ENCODE measurements at places on chromosomes 7 and 10. TPM values are rescaled to one million over a fixed set of nuclear protein-coding genes. Genes with fewer than 3 reads are reported as not detected.

DNA sequence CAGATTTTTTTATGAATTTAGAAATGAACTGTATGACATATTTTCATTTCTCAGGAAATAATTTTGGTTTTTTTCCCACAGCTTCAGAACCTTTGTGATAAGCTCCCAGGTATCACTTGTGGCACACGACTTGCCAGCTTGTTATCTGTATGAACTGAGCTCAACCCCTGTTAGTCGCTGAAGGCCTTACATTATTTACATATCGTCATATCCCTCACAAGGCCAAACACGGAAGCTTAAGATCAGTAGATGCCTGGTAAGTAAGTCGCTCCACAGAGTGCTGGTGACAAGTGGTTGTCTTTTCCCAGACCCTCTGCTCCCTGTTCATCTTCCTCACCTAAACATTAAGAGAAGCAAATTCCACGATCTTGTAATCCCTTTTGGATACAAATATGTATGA is 55.2 kb downstream of the RAPGEF5 start:
- no peak for DNase-seq

DNA sequence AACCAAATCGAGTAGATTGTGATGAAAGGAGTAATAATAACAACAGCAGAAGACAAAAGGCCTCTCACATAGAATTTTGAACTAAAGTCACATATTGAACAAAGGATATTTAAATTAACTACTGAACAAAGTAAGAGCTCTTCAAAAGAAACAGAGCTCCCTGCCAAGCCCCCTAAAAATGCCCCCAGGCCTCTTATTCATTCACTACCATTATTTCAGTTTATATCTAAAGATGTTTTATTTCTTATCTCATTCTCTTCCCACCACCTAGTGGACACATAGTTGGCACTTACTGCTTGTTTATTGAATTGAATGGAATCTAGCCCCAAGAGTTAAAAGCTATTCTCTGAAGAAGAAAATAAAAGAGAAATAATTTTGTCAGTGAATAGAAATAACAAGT is 37.4 kb downstream of the VCL start:
- no peak for DNase-seq

DNA sequence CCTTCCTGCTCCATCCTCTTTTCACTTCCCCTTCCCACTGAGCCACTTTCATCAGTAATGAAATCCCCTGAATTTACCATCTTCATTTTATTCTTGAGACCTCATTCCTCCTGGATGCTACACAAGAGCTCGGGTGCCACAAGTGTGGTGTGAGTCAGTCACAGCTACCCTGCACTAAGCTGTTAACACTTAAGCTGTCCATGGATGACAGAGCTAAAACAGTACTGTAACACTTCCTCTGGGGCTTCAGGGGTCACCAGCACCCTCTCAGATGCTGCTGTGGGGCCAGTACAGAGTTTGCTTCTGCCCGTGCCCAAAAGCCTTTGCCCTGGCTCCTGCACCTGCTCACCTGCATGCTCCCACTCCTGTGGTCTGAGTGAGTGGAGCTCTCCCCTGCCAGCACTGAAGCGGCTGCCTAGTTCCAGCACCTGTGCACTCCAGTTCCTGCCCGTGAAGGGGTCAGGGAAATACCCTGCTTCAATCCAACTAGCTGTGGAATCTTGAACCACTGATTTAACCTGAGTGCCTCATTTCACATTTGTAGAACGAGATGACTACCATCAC is 71.9 kb downstream of the POT1 start:
- DNase-seq = no peak

Gene CDK1
- 40.3 TPM for total RNA-seq

Gene MCM7
- total RNA-seq = 47.5 TPM

DNA sequence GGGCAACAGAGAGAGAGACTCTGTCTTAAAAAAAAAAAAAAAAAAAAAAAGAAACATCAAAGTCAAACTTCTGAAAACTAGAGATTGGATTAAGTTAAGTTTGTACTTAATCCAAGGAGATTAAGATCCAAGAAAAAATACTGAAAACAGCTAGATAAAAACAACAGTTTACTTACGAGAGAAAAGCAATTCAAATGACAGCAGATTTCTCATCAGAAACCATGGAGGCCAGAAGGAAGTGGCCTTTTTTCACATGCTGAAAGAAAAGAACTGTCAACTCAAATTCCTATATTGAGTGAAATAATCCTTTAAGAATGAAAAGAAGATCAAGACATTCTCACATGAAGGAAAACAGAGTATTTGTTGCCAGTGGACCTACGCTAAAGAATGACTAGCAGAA is 5.4 kb upstream of the CCDC71L start:
- DNase-seq = no peak

GRCh38 chr7:1899196-1899595 is 229.1 kb downstream of the ELFN1 start:
- DNase-seq = no peak

DNA sequence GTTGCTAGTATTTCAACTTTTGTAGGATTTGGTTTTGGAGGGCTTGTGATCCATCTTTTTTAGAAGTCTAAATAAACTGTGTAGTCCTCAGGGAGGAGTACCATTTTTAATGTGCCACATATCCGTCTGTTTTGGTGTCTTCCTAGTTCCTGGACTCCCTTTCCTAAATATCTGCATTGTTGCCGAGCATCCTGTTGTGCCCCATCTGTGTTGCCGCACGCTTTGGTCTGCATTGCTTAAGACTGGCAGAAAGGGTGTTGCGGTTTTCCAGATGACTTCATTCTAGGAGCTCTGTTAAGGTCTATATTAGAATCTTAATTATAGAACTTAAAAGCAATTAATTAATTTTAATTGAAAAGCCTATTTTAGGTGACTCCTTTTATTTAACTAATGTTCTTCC is 49.4 kb downstream of the RBM33 start:
- no peak for DNase-seq

GRCh38 chr7:140033036-140033435 is 29.7 kb downstream of the PARP12 start:
- DNase-seq = no peak

Gene CACNA2D1
- 54.4 TPM for total RNA-seq

DNA sequence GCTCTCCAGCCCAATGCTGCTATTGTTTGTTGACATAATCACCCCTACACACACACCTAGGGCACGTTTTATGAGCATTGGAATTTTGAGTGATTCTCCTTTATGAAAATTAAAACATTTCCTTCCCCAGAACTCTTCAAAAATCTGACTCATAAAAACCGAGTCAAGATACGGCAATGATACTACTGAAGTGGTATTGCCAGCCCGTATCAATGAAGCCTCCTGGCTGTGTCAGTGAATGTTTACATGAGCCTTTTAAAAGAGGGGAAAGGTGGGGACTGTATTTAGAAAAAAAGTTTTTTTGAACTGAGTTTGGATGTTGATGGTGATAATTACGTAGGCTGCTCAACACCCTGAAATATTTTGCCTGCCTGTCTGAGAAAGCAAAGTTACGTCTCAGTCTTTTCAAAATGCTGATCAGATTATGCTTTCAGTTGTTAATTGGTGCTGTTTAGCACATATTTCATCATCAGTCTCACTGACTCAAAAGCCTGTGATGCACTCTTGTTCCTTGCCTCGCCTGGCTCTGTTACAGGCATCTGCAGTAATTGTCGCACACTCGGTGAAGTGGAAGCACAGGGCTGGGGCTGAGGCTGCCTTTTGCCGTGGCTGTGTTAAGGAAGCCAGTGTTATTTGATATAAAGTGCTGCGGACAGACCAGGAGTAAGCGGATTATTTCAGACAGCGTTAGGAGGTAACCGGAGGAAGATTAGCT is 157.4 kb upstream of the TCF7L2 start:
- DNase-seq = peak; percentile 80

DNA sequence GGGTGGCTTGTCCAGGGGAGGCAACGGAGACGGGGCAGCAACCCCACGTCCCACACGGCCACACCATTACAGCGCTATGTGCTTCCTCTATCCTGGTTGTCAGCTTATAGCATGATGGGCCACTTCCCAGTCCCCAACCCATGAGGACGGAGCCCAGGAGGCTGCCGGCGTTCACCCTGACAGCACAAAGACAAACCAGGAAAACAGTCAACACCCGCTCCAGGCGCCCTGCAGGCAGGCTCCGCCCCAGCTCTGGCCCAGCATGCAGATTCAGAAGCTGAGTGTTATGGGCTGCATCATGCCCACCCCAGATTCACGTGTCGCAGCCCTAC is 14.8 kb downstream of the WDR86 start:
- DNase-seq = no peak

- no peak for DNase-seq
Observed at GRCh38 chr10:112151524-112152039, 32.0 kb downstream of the GPAM start.

Gene VENTX
- total RNA-seq = 0.20 TPM

Gene GRM3
- 0.20 TPM for total RNA-seq

- DNase-seq = no peak
Observed at GRCh38 chr10:15083674-15084501, 4.7 kb downstream of the ACBD7 start.

Gene ABCB4
- total RNA-seq = 6.3 TPM

Gene C10orf95
- 0.39 TPM for total RNA-seq

- no peak for DNase-seq
Observed at GRCh38 chr10:102102421-102102820, 17.7 kb downstream of the LDB1 start.

Gene SORCS1
- 1.9 TPM for total RNA-seq

DNA sequence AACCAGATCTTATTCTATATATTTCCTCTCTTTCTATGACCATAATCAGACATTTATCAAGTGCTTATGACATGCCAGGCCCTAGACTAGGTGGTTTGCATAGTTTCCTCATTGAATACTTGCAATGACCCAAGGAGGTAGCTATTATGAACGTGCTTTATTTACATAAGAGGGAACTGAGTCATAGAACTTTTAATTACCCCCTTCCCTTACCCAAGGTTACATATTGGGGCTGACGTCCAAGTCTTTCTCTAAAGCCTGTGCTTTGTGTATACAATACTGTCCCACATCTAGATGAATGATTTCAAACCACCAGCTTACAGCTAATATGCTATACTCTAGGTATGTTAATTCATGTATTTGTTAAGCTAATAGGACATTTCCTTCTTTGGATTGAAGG is 91.9 kb upstream of the NPY start:
- DNase-seq = no peak

- peak; percentile 56 for DNase-seq
Observed at GRCh38 chr7:134886353-134887057, 99.8 kb upstream of the AGBL3 start.

DNA sequence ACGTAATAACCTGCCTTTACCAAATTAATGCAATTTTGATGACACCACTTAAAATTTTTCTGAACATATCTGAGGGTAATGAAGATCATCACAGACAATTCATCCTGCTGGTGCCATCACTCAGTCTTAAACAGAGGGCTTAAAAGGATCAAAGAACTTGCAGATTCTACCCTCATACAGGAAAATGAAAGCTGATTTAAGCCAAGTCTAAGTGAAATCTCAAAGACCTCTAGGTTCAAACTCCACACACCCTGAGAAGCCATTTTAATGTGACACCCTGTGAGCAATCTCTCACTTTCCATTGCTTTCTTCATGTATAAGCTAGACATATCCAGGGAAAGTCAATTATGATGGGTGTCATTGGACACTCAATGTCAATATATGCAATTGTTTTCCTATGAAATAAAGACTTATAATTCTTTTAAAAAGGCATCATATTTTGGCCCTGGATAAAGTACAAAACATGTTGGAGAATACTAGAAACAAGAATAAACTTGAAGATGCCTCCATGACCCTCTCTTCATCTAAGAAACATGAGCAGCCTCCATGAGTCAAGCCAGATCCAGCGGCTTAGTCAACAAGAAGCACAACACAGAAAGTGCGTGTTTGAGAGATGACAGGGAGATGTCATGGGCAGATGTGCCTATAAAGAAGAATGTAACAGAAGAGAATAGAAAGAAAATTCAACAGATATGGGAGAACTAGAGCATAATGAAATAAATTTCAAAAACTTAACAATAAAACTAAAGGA is 291.9 kb downstream of the PARD3 start:
- no peak for DNase-seq

- no peak for DNase-seq
Observed at GRCh38 chr7:76220185-76221057, 18.7 kb downstream of the SRRM3 start.

GRCh38 chr7:31052487-31052840 is 356 bp downstream of the ADCYAP1R1 start:
- no peak for DNase-seq

DNA sequence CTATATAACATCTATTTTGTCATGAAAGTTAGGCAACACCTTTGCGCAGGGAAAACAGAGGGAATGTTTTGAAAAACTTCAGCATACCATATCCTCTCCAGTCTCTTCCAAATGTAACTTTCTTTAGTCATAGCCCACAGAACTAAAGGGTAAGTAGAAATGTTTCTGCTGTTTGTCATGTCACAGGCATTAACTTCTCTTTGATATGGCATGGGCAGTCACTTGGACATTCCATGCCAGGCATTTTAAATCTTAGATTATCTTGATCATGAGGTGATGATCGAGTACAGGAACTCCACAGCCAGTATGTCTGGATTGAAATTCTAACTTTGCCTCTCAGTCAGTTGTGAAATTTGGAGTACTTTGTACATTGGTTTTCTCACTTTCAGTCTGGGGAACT is 27.5 kb upstream of the ETV1 start:
- no peak for DNase-seq

Gene RPS24
- total RNA-seq = 2,388 TPM

GRCh38 chr10:21895932-21896331 is 107.6 kb downstream of the DNAJC1 start:
- no peak for DNase-seq

Gene CYP3A7
- total RNA-seq = 0.39 TPM

Gene LRRC4
- 1.2 TPM for total RNA-seq

Gene COL26A1
- 3.5 TPM for total RNA-seq
